Urinary bladder (tissue), 4 donors: ENCODE measurements at places on chromosomes 4 and X. TPM values are rescaled to one million over a fixed set of nuclear protein-coding genes. Genes with fewer than 3 reads are reported as not detected.

DNA sequence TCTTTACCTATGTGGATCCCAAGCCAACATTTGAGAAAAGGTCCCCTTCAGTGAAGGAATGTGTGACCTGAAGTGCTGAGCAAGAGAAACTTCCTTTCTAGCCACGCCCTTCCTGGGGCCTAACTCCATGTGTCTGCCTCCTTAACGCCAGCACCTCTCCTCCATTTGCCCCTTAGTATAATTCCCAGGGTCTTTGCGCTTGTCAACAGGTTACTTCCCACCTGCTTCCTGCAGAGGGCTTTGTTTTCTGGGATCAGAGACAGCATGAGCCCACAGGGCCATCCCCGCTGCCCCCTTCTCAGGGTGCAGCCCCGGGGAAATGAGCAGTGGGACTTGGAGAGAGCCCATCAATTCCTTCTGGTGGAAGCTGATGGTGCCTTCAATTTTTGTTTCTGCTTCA lies 45.9 kb upstream of the DRD5 start:
- DNase-seq = no peak

- peak; percentile 48 for DNase-seq
These were observed 26.1 kb downstream of the ZFP42 start for GRCh38 chr4:188021548-188022249.

GRCh38 chrX:19774905-19775304 lies 112.5 kb downstream of the SH3KBP1 start:
- no peak for DNase-seq

DNA sequence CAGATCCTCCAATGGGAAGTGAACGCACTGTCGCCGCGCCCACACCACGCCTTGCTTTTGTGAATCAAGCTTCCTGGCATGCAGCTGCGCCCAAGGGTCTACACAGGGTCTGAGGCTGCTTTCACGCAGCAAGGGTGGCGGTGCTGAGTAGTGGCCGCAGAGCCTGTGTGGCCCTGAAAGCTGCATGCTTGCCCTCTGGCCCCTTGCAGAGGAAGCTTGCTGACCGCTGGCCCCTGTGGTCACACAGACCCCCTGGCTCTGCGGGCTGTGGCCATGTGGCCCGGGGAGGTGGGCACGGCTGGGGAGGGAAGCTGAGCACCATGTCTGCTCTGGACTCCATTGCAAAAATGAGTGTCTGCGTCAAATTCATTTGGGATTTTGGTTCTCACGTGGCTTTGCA lies 8.8 kb downstream of the DOK7 start:
- DNase-seq = no peak

DNA sequence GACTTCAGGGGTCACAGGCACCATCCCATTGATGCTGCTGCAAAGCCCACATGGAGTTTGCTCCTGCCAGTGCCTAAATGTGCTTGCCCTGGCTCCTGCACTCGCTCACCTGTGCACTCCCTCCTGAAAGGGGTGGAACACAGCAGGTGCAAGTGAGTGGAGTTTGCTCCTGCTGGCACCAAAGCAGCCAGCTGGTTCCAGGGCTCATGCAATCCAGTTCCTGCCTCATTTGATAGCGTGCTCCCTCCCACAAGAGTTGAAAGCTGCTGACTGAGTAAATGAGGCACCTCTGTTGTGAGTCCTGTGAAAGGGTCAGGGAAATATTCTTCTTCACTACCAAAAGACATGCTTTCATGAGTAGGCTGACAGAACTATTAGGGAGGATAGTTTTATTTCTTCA lies 30.5 kb downstream of the CXCL8 start:
- no peak for DNase-seq

- no peak for DNase-seq
These were observed 30.9 kb downstream of the GALNT7 start for GRCh38 chr4:173199553-173199952.

Gene STK32B
- polyA plus RNA-seq = 2.1 TPM

Gene TMEM150C
- polyA plus RNA-seq = 10.4 TPM
